ENCODE measurements at places on chromosomes 3 and 15.

GRCh38 chr3:48303021-48303420, 30.4 kb downstream of the SPINK8 start:
- no peak for DNase-seq

- no peak for DNase-seq
These were observed 188.2 kb downstream of the ITPR1 start for GRCh38 chr3:4681301-4681700.

- no peak for DNase-seq
These were observed 34.5 kb downstream of the FEM1B start for GRCh38 chr15:68311859-68312557.

GRCh38 chr15:70701891-70702568, 61.3 kb downstream of the UACA start:
- DNase-seq: no peak

DNA sequence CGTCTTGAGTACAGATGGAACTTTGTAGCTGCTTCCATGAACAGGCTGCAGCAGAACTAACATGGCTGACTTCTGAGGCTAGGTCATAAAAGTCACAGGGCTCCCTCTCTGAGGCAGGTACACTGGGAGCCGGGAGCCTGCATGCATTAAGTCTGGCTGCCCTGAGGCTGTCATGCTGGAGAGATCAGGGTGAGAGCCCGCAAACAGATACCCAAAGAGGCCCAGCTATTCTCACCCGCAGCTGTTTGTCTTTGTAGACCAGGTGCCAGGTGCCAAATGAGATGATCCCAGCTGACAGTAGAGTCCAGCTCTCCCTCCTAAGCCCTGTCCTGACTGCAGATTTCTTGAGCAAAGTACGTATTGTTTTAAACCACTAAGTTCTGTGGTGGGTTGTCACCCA, 8.6 kb upstream of the SLCO3A1 start:
- no peak for DNase-seq

DNA sequence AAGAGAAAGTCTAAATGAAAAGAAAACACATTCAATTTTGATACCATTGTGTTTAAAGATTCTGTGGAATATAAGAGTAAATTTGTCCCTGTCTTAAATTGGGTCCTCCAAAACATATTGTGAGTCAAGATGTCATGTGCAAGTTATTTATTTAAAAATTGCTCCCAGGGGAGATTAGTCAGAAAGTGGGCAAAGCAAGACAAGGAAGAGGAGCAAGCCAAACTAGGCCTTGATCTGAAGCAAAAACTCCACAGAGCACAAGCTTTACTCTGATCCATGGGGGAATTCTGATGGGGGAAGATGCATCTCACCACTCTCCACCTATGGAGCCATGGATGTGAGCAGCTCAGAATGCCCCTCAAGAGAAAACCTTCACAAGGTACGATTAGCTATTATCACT, 342.8 kb upstream of the IL12A start:
- DNase-seq: no peak

- DNase-seq: no peak
These were observed 4.9 kb downstream of the ISL2 start for GRCh38 chr15:76341366-76342057.

- no peak for DNase-seq
These were observed 26.5 kb upstream of the CD47 start for GRCh38 chr3:108117241-108117775.

GRCh38 chr3:13102386-13103345, 29.4 kb upstream of the IQSEC1 start:
- no peak for DNase-seq

DNA sequence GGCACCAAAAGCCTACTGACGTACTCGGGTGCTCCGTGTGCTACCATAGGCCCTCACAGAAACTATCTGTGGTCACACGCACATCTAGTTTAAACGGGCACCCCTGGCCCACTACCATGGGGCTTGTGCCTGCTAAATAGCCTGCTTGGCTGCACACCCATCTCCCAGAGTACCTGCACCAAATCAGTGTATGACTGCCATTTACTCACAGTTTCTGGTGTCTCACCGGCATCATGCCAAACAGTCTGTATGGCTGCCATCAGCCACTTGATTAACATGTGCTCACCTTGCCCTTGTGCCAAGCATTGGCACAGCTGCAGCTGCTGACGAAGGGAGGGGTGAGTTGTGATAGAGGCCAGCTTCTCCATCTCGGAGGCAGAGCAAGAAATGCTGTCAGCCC, 232.7 kb downstream of the IGSF11 start:
- DNase-seq: no peak

- DNase-seq: no peak
These were observed 16.7 kb downstream of the MEIS2 start for GRCh38 chr15:37083610-37084009.

All from NCI-H1048 (cell line).